ENCODE measurements at places on chromosomes 16 and 17.

DNA sequence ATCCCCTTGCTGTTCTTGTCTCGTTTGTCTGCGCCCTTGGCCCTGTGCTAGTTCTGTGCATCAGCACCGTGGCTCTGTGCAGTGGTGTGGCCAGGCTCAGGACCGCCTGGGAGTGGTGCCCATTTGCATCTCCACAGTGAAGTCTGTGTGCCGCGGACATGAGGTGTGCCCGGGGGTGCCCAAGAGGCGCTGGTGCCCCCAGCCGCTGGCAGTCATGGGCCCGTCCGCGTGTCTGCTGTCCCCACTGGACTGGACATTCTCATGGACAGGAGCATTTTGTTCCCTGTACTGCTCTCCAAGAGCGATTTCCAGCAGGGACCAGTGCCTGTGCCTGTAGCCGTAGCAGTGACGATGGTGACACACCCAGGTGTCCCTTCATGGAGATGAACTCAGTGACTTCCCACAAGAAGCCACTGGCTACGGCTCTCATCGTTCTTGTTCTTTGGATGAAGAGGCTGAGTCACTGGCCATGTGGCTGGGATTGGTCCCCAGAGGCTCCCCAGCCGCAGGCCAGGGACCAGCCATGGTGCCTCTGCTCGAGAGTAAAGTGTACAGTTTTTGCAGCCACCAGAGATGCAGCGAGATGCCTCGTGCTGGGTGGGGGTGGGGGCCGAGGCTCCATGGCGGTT, 13.0 kb upstream of the MC1R start:
- no peak for DNase-seq

GRCh38 chr17:39939588-39940419, 12.3 kb downstream of the LRRC3C start:
- DNase-seq = no peak

DNA sequence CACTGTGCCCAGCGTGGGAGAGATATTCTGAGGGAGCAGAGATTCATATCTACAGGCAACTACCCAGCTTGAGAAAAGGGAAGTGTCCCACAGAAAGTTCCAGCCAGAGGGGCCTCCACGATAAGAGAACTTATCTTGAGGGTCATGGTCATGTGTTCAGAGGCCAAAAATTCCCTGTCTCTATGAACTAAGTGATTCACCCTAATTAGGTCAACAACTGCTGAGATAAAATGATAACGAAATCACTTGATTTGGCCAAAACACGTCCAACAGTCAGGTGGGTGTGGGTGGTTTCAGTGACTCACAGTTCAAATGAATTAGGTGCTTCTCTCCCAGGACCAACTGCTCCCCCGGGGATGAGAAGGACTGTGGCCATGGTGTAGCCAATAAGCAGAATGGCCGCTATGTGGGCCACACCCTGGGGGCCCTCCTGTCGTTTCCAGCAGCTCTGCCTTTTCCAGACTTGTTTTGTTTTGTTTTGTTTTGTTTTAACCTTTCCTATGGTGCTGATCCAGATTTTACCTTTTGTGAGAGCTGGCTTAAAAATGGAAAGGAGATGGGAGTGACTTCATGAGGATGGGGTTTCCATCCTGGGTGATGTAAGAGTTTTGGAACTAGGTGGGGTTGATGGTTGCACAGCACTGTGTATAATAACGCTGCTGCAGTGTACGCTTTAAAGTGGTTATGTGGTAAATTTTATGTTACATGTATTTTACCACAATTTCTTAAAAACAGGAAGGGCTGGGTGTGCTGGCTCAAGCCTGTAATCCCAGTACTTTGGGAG, 8.7 kb downstream of the DNAI2 start:
- DNase-seq = no peak

GRCh38 chr17:4678448-4679026, 25.4 kb downstream of the PELP1 start:
- DNase-seq = no peak

GRCh38 chr17:50872710-50873424, 6.7 kb upstream of the TOB1 start:
- DNase-seq = no peak

GRCh38 chr17:56737421-56738161, 96.1 kb downstream of the C17orf67 start:
- DNase-seq = no peak

DNA sequence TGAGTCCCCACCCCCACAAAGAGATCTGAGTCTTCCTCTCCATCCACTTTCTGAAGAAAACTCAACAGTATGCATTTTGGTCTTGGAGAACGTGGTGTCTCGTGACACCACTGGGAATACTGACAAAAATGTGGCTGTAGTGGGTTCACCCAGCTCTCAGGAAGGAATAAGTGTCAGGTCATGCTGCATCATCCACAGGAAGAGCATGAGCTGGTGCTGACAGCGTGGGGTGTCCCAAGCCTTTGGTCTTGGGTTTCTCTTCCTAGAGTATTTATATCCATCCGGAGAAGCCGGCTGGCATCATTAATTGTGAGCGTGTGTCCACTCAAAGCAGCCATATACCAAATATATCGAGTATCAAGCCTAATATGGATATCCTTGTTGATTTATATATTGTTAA, 55.9 kb downstream of the C17orf67 start:
- no peak for DNase-seq

GRCh38 chr17:50080827-50081226, 14.3 kb upstream of the PDK2 start:
- no peak for DNase-seq

- no peak for DNase-seq
Measured at GRCh38 chr17:66126231-66126630, 65.7 kb downstream of the CEP112 start.

- no peak for DNase-seq
Measured at GRCh38 chr17:27630607-27631410, at the start of gene LGALS9. Gene LGALS9, plus strand, starts transcription at chr17:27631188. Its CDS starts 78 bp downstream, at chr17:27631266.

- DNase-seq = no peak
Measured at GRCh38 chr17:36900160-36900512, 37.1 kb upstream of the LHX1 start.

DNA sequence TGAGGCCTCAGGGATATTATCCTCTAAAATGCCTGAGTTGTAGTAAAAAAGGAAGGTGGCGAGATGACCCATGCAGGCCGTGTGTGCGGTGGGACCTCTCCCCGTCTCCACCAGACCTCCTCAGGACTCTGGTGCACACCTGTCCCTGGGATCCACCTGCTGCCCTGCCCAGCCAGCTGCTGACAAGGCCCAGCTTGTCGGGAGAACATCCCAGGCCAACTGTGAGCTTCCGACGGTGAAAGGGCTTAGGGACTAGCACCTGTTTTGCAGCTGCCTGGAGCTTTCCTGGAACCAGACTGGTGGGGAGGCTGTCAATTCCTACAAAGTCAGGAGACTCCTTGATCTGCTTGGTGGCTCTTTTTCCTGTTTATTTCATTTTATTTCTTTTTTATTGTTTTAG, 11.6 kb downstream of the IL34 start:
- no peak for DNase-seq

DNA sequence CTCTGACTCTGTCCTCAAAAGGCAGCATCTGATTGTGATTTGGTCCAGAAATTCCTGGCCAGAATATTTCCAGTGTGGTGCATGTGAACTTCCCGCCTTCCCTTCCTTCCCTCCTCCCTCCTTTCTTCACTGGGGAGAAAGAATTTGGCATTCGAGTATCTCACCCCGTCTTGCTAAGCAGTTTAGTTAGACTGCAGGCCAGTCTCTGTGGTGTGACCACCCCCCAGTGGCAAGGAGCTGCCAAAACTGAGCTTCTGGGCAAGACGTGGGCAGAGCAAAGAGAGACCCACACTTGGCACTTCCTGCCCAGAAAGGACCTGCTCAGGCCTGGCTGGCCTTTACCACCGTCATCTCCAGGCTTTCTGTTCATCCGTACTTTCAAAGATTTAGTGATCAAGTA, 36.4 kb downstream of the SNX20 start:
- no peak for DNase-seq

DNA sequence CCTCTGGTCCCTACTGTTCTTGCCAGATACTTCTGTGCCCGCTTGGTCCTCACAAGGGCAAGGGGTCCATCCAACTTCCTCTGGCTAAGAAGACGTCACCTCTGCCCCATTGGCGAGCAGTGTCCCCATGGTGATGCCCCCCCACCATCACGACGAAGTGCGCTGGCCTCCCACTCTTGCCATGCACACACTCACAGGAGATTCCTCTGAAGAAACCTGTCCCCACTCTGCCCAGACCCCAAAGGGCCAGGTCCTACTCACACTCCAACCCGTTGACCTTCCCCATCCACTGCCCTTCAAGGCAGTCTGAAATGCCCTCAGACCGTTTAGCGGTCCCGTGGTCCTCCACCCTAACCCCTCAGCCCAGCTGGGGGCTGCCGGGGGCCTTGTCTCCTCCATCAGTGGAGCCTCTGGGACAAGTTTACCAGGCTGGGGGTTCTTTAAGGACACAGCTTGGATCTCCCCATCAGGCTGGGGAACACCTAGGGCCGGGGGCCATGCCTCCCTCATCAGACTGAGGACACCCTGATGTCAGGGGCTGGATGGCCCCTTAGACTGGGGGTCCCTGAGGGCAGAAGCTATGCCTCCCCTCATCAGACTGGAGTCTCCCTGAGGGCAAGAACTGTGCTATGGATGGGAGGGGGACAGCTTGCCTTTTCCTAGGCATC, 6.5 kb downstream of the NXPH3 start:
- DNase-seq = no peak

DNA sequence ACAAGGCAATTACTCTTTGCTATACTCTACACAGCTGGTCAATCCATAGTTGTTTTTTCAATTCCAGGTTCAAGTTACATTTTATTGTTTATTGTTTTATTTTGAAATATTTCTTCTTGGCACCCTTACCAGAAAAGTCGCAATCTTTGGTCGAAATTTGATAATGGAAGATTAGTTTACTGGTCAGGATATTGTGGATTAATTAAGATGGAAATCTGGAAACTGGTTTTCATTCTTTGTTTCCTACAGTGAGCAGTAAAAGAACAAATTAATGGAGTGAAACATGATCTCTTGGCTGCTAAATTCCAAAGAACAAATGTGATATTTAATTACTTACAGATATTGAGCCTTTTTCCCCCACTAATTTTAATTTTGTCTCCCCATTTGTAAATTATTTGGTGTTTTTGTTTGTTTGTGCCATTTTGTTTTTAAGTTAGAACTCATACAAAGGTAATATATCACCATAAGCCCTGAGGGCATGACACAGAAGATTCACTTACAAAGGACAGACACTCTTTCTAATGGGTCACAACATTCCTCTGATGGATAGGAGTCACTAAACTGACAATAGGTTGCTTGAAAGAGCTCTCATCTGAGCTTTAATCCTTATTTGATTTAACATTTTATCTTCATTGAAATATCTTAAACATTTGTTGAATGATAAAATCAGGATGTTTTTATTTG, 700.2 kb downstream of the KCNJ2 start:
- no peak for DNase-seq

DNA sequence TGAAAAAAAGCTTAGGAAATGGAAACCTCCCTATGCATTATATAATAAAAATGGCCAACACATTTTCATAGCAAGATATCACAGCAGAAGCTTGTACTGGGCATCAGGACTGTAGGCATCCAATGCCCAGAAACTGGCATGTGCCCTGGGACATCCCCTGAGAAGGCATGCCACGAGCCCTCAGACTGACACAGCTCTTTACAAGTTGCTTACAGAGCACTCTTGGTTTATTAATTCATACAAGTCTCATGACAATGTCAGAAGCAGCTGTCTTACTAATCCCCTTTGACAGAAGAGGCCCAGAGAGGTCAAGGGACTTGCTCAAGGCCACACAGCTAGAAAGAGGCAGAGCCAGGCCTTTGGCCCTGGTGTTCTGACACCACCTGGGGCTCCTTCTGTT, 5.6 kb upstream of the CCL2 start:
- no peak for DNase-seq

- peak; percentile 31 for DNase-seq
Measured at GRCh38 chr16:53518550-53519416, 15.8 kb upstream of the AKTIP start.
